ENCODE measurements at places on chromosomes 11 and 22. TPM values are rescaled to one million over a fixed set of nuclear protein-coding genes. Genes with fewer than 3 reads are reported as not detected.
A peak's percentile ranks its signal among the peaks of the same experiment; 100 is the strongest.

GRCh38 chr22:43173976-43174720, 12.8 kb downstream of the TTLL12 start:
- DNase-seq, result no peak

The OR6A2 gene
- not detected for total RNA-seq

GRCh38 chr11:129965248-129965647, 37.4 kb downstream of the PRDM10 start:
- no peak for DNase-seq

DNA sequence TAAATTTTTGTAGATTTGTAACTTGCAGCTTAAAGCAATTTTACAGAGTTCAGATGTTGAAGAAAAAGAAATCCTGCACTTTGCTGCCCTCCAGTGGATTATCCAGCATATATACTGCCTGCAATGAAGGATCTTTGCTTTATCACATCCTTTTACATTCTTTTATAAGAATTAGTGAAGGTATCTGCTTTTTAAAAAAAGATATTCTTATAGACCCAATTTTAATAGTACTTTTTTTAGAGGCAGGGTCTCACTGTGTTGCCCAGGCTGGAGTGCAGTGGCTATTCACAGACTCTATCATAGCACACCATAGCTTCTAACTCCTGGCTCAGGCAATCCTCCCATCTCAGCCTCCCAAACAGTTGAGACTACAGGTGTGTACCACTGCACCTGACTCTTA, 60.7 kb downstream of the TTC17 start:
- DNase-seq, result no peak

- DNase-seq, result no peak
Measured at GRCh38 chr11:70134490-70134889, 56.4 kb downstream of the ANO1 start.

The PTGDR2 gene
- 2.4 TPM for total RNA-seq

DNA sequence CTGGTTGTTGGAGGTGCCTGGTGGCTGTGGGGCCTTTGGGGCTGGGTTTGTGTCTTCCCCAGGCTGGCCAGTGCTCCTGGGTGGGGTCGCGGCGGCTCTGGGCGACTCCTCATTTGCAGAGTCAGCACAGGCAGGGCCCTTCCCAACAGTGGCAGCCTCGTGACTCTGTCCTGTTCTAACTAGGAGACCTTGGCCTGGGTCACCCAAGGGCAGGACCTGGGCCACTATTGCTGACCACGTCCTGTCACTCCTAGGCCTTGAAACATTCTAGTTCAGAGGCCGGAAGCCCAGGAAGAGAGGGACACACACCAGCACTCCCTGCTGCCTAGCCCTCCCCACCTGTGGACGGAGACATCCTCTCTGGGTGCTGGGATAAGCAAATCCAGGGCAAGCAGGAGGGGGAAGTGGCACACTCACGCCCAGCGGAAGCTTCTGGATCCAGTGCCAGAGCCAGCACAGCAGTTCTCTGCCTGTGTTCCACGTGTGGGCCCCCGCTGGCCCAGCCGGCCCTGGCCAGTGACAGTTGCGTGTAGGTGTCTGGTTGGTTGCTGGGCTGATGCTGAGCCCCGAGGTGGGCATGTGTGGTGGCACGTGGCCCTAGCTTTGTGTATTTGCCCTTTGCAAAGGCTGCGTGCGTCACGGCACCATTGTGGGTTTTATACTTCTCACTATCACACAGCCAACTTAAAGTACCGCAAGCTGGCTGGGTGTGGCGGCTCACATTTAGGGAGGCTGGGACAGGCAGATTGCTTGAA, 4.3 kb upstream of the CHID1 start:
- DNase-seq, result peak; percentile 90

The NAALADL1 gene
- total RNA-seq, result 3.4 TPM

The MPST gene
- 58.4 TPM for total RNA-seq

The NXPE2 gene
- 0.14 TPM for total RNA-seq

DNA sequence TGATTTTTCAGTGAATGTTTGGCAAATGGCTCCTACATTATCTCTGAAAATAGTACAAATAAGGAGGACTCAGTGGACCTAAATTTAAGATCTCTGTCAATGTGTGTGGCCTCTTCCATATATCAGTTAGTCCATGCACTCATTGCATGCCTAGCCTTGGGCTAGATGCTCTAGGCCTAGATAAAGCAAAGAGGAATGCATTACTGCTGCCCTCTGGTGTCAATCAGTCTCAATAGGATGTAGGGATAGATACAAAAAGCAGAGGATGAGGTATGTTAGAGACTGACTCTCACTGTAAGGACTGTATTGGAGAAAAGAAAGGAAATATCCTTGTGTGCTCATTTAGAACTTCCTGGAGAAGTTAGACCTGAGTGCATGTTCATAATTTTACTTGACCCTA, 42.0 kb downstream of the MS4A2 start:
- DNase-seq, result no peak

The NRIP3 gene
- total RNA-seq, result 0.76 TPM

DNA sequence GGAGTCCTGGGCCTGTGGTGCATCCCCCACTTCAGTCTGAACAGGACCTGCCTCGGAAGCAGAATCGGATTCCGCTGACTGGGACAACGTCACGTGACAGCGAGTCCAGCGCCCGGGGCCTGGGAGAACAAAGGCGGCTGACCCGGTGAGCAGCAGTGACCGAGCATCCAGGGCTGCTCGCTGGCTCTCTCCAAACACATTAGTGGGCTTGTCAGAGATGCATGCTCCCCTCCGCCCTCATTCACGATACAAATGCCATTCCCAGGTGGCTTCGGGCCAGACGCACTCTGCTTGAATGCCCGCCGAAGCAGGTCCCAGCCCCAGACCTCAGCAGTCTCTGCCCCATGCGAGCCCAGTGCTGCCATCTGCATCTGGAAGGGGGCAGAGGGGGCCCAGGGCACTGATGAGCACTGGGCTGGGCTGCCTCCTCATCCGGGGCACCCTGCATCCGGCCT, 91.0 kb downstream of the WNT7B start:
- no peak for DNase-seq

The RCE1 gene
- 5.6 TPM for total RNA-seq

The SLC6A5 gene
- total RNA-seq, result not detected

GRCh38 chr11:128610721-128611617, 23.6 kb upstream of the ETS1 start:
- no peak for DNase-seq

The MUC2 gene
- not detected for total RNA-seq

The LDHAL6A gene
- total RNA-seq, result not detected

- no peak for DNase-seq
Measured at GRCh38 chr11:74169738-74170458, 904 bp downstream of the C2CD3 start.
